ENCODE measurements at places on chromosomes 16 and 17.

- no peak for DNase-seq
These were observed 10.1 kb downstream of the AMZ2 start for GRCh38 chr17:68257934-68258333.

DNA sequence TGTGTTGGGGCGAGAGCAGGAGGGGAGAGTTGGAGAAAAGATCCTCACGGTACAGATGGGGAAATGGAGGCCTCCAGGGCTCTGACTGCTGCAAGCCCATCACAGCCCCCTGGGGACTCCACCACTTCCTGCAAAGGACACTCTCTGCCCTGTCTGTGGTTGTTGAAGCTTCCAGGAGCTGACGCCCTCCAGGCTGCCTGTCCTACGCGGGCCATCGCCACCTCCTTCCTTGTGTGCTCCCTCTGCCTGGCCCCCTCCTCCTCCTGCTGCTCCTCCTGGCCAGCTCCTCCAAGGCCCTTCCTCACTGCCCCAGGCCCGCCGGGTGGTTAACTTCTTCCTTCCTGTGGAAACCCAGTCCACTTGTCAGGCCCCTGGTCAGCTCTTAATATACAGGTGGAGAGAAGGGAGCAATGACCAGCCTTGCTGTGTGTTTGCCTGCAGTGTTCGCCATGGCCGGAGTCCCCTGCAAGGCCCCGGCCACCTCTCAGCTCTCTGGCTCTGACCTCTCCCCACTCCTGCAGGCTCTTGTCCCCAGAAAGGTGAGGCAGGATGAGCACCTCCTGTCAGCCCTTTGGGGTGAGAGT lies 18.4 kb upstream of the STAC2 start:
- no peak for DNase-seq

GRCh38 chr16:30429418-30429677 lies 482 bp downstream of the DCTPP1 start:
- DNase-seq = no peak

DNA sequence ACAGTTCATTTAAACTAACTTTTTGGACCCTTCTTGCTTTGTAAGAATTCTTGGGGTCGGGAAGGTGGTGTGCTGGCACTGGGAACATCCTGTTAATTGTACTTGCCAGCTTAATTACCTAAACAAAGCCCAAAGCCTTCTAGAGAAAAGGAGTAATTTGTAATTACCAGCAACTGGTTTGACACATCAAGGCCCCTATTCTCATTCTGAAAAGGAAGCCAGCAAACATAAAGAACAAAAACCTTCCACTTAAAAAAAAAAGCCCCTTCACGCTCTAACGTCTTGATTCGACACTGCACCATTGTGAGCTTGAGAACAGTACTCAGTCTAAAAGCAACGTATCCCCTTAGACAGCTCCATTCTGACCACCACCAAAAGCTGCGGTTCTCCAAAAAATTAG lies 74.7 kb upstream of the RPH3AL start:
- DNase-seq = no peak

- peak; percentile 89 for DNase-seq
These were observed at the start of gene ATMIN for GRCh38 chr16:81035398-81035974. ATMIN (plus strand) TSS chr16:81035842; CDS start chr16:81035871, 29 bp downstream.

- peak; percentile 79 for DNase-seq
These were observed 11.8 kb downstream of the LASP1 start for GRCh38 chr17:38881600-38882191.

DNA sequence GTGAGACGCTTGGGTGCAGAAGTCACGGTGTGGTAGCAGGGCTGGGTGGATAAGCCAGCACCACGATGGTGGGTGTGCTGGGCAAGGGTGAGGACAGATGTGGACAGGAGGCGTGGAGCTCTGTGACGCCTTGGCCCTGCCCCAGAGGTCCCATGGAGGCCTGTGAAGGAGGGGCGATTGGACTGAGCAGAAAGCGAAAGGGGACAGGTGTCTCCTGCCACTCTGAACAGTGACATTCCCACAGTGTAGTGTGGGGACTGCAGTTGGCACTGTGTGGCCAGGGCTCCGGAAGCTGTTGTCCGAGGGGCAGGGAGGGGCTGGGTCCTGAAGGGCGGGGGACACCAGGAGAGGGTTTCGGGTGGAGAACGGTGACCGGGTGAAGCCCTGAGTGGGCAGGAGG lies 7.3 kb downstream of the TBC1D24 start:
- DNase-seq = no peak

DNA sequence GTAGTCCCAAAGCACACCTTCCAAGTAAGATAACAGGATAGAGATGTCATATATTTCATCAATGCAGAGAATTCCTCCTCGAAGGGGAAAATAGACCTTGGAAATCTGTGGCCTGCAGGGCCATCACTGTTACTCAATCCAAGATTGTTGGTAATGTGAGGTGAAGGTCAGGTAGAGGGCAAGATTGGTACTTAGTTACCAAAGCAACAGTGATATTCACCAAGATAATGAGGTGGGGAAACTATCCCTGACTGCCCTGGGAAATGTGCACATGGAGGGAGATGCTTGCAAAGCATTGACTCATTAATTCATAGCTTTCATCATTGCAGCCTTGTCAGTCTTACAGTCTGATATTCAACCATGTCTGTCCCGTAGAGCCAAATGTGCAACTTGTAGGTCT lies 234.1 kb upstream of the MON1B start:
- no peak for DNase-seq

- no peak for DNase-seq
These were observed 26.5 kb upstream of the N4BP1 start for GRCh38 chr16:48636521-48636920.

All from left cardiac atrium (tissue), 4 donors.